ENCODE measurements at places on chromosomes 7 and 10. TPM values are rescaled to one million over a fixed set of nuclear protein-coding genes. Genes with fewer than 3 reads are reported as not detected.
A peak's percentile ranks its signal among the peaks of the same experiment; 100 is the strongest.

GRCh38 chr10:5983774-5984173 lies 6.4 kb upstream of the IL15RA start:
- no peak for DNase-seq

- no peak for DNase-seq
These were observed 45.0 kb downstream of the JAKMIP3 start for GRCh38 chr10:132110713-132111112.

The AKR1D1 gene
- total RNA-seq, result not detected

- DNase-seq, result no peak
These were observed 108.7 kb downstream of the SH2D4B start for GRCh38 chr10:80646366-80646765.

The LOXL4 gene
- 10.5 TPM for total RNA-seq

- no peak for DNase-seq
These were observed 190.8 kb downstream of the ADARB2 start for GRCh38 chr10:1546431-1547110.

DNA sequence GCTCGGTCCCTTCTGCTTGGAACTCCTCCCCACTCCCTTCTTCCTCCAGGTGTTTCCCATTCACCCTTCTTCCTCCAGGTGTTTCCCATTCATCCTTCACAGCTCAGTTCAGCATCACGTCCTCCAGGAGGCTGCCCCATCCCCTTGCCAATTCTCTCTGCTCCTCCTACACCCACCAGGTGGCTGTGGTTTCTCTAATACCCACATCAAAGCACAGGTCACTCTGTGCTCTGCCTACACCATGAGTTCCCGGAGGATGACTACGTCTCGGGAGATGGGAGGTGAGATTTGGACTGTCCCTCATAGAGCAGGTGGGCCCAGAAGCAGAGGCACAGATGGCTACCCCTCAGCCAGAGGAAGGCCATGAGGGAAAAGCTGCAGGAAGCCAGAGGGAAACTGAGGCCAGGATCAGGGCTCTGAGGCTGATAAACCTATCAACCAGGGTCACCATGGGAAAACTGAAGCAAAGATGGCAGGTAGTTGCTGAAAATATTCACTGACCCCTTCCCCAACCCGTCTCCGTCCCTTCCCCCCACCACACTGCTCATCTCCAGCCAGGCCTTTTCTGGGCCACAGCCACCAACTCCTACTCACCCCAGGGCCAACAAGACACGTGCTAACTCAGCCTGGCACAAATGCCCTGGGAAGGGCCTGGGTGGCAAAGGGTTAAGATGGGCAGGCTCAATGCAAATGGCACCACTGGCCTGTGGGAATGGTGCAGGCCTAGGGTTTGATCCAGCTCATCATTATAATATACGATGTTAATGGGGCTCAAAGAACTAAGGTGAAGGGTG lies 56.6 kb upstream of the CPXM2 start:
- peak; percentile 18 for DNase-seq

Data from tongue (tissue), 3 donors.